ENCODE measurements at places on chromosomes 5 and 9. TPM values are rescaled to one million over a fixed set of nuclear protein-coding genes. Genes with fewer than 3 reads are reported as not detected.

The FREM1 gene
- total RNA-seq: not detected

The CCL27 gene
- total RNA-seq: 0.95 TPM

The MPDZ gene
- 16.6 TPM for total RNA-seq

The TMEFF1 gene
- 2.2 TPM for total RNA-seq
